ENCODE measurements at places on chromosomes 13 and 19. TPM values are rescaled to one million over a fixed set of nuclear protein-coding genes. Genes with fewer than 3 reads are reported as not detected.

GRCh38 chr13:23098161-23098907 lies 82.4 kb upstream of the SGCG start:
- no peak for DNase-seq

- DNase-seq: no peak
Observed at GRCh38 chr19:29467824-29468401, 57.9 kb upstream of the VSTM2B start.

- no peak for DNase-seq
Observed at GRCh38 chr13:109782066-109782822, 4.1 kb downstream of the IRS2 start.

The NLRP9 gene
- not detected for total RNA-seq

The MEF2B gene
- not detected for total RNA-seq

All from glomerular endothelial cell (primary cell).